ENCODE measurements at places on chromosomes 12 and 14.
A peak's percentile ranks its signal among the peaks of the same experiment; 100 is the strongest.

DNA sequence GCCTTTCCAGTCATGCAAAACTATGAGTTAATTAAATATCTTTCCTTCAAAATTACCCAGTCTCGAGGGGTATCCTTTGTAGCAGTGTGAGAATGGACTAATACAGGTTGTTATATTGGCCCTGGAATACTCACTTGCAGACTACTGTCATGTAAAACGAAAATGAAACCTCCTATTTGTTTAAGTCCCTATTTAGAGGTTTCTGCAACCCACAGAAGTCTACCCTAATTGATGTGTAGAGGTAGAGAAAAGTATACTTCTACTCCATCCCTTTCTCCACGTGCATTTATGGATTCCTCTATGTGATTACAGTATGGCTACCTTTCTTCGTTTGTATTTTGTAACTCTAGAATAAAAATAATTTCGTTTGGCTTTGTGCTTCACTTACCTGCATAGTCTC is 371.1 kb downstream of the FSCB start:
- no peak for DNase-seq

- DNase-seq, result no peak
Observed at GRCh38 chr12:27382171-27382795, 49.6 kb downstream of the BMAL2 start.

DNA sequence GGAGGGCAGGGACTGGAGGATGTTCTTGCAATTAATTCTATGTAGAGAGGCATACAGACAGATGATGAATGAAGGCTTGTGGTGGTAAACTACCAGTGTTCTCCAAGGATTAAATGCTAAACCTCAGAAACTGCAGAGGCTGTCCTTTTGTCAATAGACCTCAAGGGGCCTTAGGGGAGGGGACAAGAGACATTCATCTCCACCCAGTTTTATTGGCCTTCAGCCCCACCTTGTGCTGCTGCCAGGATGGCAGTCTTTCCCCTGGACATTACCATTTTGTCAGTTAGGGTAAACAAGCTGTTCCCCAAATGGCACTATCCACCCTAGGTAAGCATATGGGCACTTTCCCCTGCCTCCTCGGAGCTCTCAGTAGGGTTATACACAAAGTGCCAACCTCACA is 4.9 kb upstream of the SMAGP start:
- no peak for DNase-seq

GRCh38 chr14:74912111-74912510 is 10.9 kb downstream of the RPS6KL1 start:
- no peak for DNase-seq

DNA sequence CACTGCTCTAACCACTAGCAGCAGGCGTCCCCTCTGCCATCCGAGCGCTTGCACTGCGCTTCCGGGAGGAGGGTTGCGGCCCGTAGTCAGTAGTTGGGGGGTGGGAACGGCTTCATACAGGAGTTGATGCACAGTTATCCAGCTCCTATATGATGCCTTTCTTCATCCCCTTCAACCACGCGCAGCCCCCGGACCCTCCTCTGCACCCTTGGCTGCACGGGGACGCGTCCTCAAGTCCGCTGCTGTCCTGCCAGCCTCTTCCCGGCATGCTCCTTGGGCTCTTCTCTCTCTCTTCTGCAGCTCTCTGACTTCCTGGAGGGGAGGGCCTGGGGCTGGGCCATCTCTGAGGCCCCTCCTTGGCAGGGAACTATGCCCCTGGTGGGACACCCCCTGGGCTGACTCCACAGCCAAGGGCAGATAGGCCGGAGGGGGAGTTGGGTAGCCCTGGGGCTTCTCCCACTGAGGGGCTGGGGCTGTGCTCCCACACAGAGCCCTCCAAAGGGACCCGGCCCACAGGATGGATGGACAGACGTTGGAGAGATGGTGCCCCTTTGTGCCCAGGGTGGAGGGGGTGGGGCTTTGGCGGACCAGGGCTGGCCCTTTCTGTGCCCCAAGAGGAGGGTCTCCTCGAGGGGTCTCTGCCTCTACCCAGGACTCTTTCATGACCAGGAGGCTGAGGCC is 29.0 kb downstream of the RTL1 start:
- DNase-seq, result no peak

GRCh38 chr12:101919447-101919846 is 42.1 kb downstream of the DRAM1 start:
- no peak for DNase-seq

DNA sequence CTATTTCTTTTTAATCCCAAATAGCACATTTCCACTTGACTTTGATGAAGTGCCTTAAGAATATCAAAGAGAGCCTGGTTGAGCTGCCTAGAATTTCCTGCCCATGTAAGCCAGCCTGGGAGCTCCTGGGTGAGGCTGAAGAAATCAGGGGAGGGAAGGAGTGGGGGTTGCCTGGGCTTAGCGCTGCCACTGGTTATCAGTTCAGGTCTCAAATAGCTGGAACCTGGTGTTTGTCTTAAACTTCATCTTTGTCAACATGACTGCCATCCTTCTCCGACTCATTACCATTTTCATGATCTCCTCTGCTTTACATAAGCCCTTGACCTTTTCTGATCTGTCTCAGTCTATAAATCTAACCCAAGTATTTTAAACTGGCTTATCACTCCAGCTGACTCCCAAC is 151.5 kb downstream of the TTC8 start:
- no peak for DNase-seq

DNA sequence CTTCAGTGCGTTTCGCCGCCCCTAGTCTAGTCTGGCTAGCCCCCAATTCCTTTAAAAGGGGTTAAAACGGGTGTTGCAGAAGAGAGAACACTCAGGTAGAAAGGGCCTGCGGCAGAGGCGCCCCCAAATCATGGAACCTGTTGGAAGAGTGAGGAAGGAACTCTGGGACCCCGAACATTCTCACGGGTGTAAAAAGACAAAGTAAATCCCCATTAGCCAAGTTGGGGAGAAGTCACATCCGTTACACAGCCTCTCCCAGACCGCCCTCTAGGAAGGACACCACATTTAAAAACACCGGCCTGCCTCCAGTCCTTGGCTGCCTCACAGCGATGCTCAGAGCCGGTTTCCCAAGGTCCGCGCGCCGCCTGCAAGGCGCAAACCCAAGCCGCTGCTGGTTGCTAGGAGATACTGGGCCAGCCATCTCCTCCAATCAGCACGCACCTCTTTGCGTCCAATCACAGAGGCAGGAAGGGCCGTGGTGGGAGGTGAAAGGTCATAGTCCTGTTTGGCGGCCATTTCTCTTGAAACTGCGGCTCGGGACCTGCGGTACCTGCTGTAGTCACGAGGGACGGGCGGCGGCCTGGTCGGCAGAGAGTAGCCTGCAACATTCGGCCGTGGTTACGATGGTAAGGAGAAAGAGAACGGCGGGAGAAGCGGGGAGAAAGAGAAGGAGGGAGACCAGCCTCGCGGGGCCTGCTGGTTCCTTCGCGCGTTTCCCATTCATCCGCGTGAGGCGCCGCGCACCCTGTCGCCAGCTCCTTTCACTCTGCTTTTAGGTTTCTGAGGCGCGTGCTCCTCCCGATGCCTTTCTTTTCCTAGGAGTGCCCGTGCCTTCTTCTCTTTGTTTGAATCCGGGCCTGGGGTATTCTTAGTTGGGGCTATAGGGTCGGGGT is at the start of gene SNRPF:
Gene SNRPF (plus strand): TSS at position 502 of the 893 bp plus-strand sequence. CDS start 122 bp downstream, at position 624.
- peak; percentile 95 for DNase-seq

DNA sequence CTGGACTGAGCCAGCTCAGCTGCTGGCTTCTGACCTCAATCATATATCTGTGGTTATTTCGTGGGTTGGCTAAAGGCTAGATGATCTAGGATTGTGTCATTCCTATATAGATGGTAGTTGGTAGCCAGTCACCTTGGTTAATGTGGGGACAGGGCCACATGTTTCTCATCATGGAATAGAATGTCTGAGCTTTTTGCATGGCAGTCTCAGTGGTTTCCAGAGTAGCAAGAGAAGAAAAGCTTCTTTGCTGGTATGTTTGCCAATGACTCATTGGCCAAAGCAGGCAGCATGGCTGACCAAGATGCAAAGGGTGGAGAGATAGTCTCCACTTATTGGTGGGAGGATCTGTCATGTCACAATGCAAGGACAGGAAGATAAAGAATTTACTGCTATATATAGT is 746.4 kb upstream of the FLRT2 start:
- DNase-seq, result no peak

- DNase-seq, result peak; percentile 61
Observed at GRCh38 chr12:6925540-6926279, 2.0 kb upstream of the ATN1 start.

DNA sequence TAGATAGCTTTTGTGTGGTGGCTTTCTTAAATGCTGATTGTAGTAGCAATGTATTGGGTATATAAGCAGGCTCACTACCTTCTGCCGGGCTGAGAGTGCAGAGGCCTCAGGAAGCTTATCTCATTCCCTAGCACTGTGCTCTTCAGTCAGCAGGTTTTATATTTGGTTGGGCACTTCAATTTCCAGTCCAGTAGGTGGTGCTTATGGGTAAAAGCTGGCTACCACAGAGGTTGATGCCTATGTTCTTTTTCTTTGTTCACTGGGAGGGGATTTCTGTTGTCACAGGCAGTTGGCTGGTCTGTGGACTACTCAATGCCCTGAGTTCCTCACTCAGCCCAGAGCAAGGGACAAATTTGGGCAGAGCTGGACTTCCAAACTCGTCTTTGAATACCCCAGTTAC is 43.0 kb upstream of the GLIPR1 start:
- DNase-seq, result no peak

- DNase-seq, result no peak
Observed at GRCh38 chr12:105561546-105562198, 231.2 kb downstream of the C12orf75 start.

DNA sequence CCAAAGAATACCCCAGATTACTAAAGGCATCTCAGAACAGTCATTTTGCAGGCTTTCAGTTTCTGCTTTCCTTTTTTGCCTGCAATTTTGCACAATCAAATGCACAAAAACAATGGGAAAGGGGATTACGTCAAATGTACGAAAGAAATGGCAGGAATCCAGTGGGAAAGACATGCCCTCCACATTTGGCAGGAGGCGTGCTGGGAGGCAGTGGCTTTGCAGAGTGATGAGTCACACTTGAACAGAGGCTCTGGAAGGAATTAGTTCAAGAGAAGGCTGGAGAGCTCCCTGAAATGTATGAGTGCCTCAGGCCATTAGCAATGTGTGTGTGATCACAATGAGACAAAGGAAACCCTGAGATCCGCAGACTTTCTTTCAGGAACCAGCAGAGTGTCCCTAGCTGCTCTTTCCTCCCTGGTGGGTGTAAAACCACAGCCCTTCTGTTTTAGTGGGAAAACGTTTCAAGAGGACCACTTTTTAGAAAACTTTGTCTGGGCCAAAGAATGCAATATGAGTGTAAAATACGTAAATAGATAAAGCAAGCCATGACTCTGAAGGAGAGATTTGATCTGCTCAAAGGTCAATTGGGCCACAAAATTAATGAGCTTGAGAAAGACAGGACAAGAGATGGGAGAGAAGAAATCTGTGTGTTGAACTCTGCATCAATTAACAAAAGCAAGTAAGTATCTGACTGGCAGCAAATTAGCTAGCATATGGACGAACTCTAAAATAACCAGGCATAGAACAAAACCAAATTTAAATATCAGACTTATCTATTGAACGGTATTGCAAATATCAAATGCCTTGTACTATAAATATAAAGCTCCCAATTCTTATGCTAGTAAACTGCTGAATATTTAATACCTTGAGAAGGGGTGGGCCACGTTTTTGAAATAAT is 155.4 kb upstream of the PDE3A start:
- peak; percentile 78 for DNase-seq

DNA sequence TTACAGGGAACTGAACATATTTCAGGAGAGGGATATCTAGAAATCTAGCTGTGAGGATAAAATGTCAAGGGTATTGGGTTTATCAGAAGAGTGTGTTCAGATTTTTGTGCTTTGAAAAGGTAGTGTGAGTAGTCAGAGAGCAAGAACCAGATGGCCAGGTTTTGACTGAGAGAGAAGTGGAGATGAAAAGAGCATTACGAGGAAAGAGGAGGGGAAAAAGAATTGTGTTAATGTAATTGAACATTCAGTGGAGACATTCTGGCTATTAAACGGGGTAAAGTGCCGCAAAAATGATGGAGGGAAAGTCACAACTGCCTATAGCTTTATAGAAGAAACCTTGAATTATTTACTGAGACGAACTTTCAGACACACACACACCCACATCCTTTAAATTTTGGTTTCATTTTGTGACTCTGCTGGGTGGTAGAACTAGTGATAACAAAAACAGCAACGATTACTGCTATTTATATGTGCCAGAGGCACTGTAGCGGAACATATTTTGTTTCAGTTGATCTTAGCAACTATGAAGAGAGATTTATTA is 213.6 kb downstream of the ERC1 start:
- DNase-seq, result no peak

DNA sequence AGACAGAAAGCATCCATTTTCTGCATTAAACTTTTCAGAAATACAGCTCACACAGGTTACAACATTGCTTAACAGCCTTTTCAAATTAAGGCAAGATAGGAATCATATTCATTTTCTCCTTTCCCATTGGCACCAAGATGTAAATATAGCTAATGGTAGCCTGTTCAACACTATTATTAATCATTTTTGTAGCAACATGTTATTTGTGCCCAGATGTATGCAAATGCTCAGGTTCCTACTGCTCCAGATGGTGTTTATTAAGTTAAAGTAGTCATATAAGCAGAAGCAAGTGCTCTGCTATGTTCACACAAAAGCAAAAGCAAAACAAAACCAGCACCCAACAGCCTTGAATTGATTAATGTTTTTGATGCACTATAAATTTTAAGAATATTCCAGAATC is 1110.6 kb downstream of the SLC6A15 start:
- no peak for DNase-seq

- DNase-seq, result no peak
Observed at GRCh38 chr12:14765398-14765797, 37.9 kb downstream of the WBP11 start.

DNA sequence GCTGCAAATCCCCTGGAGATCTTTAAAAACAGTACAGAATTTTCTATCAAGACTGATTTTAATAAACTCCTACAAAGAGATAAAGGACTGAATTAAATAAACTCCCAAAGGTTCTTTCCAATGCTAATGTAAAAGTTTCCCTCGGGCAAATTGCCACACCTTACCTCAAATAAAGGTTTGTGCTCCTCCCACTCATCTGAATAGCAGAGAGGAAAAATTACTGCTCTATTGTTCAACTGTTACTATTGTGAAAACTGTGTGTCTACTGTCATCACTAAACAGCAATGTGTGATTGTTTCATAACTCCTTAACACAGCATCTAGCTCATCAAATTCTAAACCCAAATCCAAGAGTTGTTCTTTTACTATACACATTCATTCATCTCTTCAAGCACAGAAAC is 3.2 kb downstream of the SPTLC2 start:
- peak; percentile 47 for DNase-seq
